ENCODE measurements at places on chromosomes 11 and 22.

GRCh38 chr22:47659467-47660223 is 897.2 kb downstream of the TBC1D22A start:
- DNase-seq: no peak

DNA sequence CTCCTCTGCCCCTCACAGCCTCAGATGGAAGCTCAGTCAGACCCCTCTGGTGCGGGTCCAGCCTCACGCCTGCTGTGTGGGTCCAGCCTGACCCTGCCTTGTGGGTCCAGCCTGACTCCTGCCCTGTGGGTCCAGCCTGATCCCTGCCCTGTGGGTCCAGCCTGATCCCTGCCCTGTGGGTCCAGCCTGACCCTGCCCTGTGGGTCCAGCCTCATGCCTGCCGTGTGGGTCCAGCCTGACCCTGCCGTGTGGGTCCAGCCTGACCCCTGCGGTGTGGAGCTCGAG is 445.3 kb downstream of the BRD1 start:
- DNase-seq: no peak

GRCh38 chr22:19290400-19291217 is 910 bp downstream of the CLTCL1 start:
- no peak for DNase-seq

GRCh38 chr22:31089160-31090100 is 8.3 kb downstream of the SMTN start:
- no peak for DNase-seq

DNA sequence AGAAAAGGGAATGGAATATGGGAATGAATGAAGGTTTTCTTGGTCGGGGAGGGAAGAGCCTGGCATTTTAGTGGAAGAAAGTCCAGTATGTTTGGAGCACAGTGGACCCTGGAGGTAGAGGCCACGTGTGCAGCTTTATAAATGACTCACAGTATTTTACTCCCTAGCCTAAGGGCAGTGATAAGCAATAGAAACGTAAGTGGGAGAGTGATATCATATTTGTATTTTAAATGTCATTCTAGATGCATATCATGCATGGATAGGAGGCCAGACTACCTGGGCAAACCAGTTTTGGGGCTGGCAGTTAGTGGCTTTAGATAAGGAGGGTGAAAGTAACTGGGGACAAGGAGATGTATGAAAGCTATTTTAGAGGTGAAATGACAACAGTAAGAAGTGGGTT is 174.1 kb downstream of the ARHGAP42 start:
- no peak for DNase-seq

- no peak for DNase-seq
Measured at GRCh38 chr11:68678031-68678441, 6.3 kb upstream of the GAL start.

DNA sequence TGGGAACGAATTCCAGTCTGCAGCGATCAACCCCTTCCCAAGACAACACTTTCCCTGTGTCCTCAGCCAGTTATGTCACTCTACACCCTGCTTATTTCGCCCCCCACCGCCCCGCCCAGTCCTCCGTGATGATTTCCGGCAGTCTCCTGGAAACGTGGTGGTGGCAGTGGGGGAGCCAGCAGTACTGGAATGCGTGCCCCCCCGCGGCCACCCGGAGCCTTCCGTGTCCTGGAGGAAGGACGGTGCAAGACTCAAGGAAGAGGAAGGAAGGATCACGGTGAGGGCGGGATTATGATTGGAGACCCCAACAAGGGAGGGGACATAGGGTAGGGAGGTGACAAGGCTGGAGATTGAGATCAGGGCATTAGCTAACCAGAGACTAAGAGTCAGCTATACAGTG is 4.1 kb downstream of the ROBO3 start:
- no peak for DNase-seq

DNA sequence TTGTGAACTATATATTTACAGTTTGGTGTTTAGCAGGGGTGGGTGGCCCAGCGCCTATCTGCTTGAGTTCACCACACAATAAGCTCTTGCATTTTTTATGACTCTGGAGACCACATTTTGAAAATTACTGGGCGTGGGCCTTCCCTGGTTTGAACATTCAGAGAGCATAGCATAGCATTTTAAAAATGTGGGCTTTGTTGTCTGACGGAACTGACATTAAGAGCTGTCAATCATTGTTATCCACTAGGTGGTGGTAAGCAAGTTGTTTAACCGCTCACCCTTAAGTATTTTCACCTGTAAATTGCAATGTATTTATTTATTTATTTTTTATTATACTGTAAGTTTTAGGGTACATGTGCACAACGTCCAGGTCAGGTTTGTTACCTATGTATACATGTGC is 1.0 kb downstream of the NLRP14 start:
- no peak for DNase-seq

DNA sequence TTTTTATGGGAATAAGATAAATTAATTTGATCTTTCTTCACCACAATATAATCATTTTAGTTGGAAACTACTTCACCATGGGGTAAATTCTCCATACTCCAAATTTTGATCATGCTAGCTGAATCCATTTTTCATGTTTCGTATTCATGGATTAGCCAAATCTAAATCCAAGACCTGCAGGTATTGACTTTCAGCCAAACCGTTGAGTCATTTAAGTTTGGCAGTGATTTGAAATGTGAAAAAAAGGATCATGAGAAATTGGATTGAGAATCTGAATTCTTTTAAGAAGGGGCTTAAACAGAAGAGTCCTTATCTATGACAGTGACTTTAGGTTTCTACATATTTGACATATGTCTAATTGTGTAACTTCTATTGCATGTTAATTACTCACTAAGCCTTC is 5.3 kb downstream of the GAS2 start:
- DNase-seq: no peak
